ENCODE measurements at places on chromosomes 3 and 15.

DNA sequence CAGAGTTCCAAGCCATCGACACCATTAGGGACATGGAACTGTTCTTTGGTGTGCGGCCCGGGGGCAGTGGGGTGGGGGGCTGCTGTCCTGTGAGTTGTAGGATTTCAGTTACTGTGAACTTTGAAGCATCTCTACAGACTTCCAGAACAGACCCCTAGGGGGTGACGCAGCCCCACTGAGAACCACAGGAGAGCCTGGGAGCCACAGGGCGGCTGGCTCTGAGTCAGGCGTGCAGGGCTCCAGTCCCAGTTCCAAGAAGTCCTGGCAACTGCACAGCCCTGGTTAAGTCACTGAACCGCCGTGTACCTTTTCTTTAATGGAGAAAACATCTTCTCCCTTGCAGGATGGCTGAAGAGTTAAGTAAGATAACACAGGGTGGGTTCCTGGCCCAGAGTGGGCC is 23.5 kb upstream of the LRTM1 start:
- DNase-seq: peak; percentile 68

- DNase-seq: peak; percentile 87
These were observed 1.6 kb upstream of the CHST13 start for GRCh38 chr3:126522363-126522788.

GRCh38 chr15:43212951-43213350 is 7.9 kb downstream of the EPB42 start:
- no peak for DNase-seq

DNA sequence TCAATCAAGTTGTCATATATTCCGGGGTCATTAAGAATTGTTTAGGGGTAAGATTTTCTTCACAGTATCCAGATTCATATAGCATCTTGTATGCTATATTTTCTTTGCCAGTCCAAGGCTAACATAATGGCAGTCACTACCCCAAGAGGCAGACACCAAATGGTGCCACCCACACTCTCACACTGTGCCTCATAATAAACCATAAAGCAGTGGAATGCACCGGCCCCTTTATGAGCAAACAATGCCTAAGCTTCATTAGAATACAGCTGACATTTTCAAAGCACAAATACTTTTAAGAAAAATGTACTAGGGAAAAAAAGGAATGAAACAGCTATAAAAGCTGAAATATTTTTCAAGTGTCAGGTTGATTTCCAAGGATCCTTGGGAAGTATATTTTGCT is 121.6 kb downstream of the TFDP2 start:
- no peak for DNase-seq

GRCh38 chr15:89825271-89825940 is 10.8 kb upstream of the ANPEP start:
- DNase-seq: no peak

DNA sequence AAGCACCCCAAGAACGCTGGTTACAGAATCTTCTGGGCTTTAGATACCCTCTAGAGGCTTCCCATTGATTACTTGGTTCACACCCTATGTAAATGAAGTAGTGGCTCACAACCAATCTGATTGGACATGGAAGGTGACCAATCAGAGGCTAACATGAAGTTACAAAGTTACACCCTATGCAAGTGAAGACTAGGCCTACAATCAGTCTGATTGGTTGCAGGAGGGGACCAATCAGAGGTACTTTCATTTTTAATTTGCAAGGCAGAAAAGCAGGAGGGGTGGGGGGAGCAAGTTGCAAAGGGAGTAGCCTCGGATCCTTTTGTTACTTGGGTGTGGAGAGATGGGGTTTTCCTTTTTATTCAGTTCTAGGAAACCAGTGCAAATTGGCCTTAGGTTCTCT is 11.1 kb upstream of the RTP2 start:
- no peak for DNase-seq

DNA sequence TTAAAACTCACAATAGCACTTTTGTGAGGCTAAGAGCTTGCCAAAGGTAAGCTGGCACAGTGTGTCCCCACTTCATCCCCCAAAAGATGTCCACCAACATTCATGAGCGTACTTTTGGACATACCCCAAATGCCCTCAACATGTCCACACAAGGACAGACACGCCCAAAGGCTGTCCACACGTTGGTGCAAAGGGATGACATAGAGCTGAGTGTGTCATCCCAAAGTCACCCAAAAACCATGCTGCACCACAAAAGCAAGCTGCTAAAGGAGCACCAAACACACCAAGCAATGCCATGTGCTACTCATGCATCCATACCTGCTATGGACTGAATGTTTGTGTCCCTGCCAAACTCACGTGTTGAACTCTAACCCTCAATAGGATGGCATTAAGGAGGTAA is 57.9 kb downstream of the KLF13 start:
- DNase-seq: no peak

DNA sequence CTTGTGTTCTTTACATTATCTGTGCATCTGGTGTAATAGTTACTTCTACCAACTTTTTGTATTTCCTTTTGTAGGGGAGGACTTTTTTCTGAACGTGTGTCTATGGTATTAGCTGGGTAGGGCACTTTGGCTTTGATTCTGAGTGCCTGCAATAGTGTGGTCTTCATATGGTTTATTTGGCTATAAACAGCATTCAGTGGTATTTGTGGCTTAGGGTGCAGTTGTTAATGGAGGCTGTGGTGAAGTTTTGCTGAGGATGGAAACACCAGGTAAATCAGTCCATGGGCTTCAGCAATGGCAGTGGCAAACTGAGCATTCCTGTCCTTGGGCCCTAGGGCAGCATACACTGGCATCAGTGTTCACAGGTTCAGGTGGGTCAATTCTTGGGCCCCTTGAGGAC is 230.6 kb upstream of the CTNNB1 start:
- no peak for DNase-seq

DNA sequence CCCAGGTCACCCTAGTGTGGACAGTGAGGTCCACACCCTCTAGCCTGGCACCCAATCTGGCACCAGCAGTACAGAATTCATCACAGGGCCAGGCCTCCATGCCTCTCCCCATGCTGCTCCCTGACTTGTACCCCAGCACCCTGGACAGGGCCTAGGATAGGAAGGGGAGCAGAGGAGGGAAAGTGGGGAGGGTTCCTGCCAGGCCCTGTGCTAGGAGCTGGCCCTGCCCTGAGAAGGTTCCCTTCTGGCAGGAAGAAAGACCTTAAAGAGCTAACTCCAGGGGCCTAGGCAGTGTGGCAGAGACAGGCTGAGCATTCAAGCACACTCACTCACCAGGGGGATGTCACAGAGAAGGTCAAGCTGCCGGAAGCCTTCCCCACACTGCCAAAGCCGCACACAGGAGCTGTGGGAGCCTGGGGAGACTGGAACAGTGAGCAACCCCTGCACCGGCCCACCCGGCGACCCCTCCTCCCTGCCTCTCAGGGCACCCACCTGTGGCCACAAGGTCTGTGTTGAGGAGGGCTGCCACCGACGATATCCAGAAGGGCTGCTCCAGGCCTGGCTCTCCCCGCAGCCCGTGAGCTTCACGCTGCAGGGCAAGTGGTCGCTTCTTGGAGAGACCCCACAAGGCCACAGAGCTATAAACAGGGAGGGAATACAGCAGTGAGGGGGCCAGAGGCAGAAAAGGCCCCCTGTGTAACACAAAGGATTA is 7.4 kb downstream of the RRP9 start:
- DNase-seq: no peak

- no peak for DNase-seq
These were observed 526.8 kb upstream of the TBL1XR1 start for GRCh38 chr3:177724020-177724638.

GRCh38 chr3:116927918-116928317 is 218.3 kb downstream of the TUSC7 start:
- DNase-seq: no peak

DNA sequence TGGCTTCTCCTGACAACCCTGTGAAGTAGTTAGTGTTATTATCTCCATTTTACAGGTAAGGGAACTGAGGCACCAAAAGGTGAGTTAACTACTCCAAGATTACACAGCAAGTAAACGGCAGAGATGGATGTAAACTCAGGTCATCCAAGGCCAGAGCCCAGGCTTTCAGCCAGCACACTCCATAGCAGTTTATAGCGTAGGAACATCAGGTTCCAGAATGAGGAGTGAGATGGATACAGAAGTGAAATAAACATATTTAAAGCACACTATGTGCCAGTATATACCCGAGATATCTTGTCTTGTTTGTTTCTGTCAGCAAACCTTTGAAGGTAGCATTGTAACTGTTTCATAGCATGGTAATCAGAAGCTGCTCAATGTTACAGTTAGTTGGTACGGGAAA is 279.0 kb downstream of the OXSM start:
- no peak for DNase-seq
